ENCODE measurements at places on chromosomes 5 and 9.

DNA sequence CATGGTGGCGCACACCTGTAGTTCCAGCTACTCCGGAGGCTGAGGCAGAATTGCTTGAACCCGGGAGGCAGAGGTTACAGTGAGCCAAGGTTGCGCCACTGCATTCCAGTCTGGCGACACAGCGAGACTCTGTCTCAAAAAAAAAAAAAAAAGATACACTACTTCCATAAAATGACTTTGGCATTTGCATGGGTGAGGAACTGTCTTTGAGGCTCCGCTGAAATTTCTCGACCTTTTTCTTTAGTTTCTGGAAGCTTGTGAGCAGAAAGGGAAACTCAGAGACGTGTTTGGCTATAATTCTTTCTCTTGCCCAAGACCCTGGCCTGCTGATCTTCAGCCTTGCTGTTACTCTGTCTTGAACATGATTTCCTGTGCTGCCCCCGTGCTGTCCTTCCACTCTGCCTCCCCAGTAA, 37.3 kb downstream of the SPIN1 start:
- no peak for DNase-seq

DNA sequence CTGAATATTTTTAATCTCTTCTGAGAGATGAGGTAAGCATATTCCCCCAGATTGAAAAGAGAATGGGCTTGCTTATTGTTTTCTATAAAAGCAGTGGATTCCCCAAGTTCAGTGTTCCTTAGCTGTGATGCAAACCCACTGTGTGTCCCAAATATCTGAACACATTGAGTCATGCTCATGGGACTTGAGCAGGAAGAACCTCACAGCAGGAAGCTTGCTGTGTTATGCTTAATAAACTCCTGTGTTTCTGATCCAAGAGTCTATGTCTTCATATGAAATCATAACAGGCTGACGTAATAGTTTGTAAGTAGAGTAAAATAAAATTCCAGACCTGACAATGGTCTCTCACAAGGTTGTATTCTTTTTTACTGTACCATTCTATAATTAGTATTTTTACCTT, 24.8 kb upstream of the LOX start:
- no peak for DNase-seq

DNA sequence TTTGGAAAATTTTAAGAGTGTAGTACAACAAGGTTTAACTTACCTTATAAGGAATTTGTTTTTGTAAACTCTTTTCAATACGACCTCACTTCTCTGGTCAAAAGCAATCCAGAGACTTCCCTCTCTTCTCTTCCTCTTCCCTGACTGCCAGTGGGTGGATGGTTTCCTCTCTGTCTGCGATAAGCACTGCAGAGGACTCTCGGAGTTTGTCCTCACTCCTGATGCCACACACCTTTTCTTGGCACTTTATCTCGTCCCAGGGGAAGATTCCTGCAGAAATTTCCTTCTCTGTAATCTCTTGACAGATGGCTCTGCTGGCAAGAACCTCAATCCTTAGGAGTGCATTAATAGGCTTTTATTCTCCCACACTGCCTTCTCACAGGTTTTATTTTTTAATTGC, 641.6 kb downstream of the NR2F1-AS1 start:
- no peak for DNase-seq

- DNase-seq = no peak
Measured at GRCh38 chr5:96384353-96384752, 48.7 kb downstream of the PCSK1 start.

DNA sequence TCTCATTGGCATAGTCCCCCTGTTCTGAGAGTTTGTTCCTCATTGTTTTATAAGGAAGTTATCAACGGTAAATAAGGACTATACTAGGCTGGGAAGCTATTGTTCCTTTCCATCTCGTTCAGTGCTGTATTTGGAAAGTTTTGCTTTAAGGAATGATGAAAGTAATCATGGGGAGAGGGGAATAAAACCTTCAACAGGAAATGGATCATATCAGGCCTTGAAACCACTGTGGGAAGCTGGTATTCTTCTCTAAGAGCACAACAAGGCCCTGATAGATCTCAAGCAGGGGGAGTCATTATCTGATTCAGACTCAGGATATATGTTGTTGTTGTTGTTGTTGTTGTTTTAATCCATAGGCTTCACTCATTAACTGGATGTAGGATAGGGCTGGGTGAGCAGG, 474.5 kb downstream of the ENC1 start:
- no peak for DNase-seq

DNA sequence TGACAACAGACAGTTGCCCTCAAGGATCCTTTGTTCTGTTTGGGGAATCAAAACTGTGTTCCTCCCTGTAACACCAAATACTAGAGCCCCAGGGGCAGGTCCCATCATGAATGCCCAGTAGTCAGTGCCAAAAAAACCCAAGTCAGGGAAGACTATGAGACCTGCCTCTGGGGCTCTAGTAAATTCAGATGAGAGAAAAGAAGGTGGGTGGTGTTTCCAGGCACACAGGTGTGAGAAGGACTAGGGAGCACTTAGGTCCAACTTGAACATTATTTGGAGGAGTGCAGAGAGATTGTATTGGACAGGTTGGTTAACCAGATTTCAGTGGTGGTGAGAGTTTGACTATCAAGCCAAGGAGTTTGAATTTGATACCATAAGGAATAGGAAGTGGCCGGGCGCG, 52.0 kb downstream of the SLC22A5 start:
- DNase-seq = no peak

GRCh38 chr9:133615186-133615585, 6.0 kb upstream of the FAM163B start:
- no peak for DNase-seq

GRCh38 chr9:87276851-87277261, 220.8 kb upstream of the DAPK1 start:
- DNase-seq = no peak

GRCh38 chr9:130894546-130894945, 2.1 kb downstream of the QRFP start:
- DNase-seq = no peak

GRCh38 chr5:155150012-155150411, 136.5 kb downstream of the KIF4B start:
- no peak for DNase-seq

DNA sequence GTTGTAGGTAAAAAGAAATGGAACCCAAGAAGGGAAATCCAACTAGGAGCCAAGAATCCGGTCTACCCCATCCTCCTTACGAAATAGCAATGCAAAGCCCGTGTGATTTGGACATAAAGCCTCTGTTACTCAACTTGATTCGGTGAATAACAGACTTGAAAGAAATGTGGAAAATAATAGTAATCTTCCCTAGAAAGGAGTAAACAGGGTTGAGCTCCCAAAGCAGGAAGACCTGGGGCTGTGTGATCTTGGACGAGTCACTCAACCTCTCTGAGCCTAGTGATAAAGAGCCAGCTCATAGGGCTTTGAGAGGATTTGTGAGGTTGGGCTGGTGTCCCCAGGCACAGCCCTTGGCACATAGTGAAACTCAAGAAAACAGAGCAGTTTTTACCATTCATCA, 42.7 kb upstream of the IL17B start:
- DNase-seq = no peak

- DNase-seq = no peak
Measured at GRCh38 chr5:34905564-34905963, 9.7 kb downstream of the RAD1 start.

- no peak for DNase-seq
Measured at GRCh38 chr5:106142116-106142515, 1528.6 kb downstream of the EFNA5 start.

DNA sequence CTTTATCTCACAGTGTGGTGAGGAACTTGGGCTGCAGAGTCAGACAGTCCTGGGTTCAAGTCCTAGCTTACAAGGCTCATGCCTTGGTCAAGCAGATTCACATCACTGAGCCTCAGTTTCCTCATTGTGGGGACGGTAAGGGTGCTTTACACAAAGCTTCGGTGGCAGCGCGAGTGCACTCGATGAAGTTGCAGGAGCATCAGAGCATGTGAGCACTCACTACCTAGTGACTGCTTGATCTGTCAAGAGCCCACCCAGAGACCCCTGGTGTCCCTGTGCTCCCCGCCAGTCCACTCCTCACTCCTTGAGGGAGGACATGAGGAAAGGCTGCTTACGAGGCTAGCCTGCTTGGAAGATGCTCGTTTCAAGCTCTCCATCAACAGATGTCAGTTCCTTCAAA, 56.2 kb upstream of the GARNL3 start:
- DNase-seq = no peak

GRCh38 chr5:50808406-50808805, 142.0 kb downstream of the PARP8 start:
- DNase-seq = no peak

- DNase-seq = no peak
Measured at GRCh38 chr9:110185806-110186205, 22.2 kb downstream of the C9orf152 start.

GRCh38 chr9:136560586-136560985, 14.7 kb upstream of the NOTCH1 start:
- no peak for DNase-seq

GRCh38 chr9:134842321-134842720, 38.3 kb upstream of the FCN2 start:
- DNase-seq = no peak

- no peak for DNase-seq
Measured at GRCh38 chr9:18473652-18474279, at the start of gene ADAMTSL1. Gene ADAMTSL1 (plus strand): TSS chr9:18474153. CDS start chr9:18474233, 80 bp downstream.
